Pancreas (tissue), 10 donors: ENCODE measurements at places on chromosomes 2 and 18. TPM values are rescaled to one million over a fixed set of nuclear protein-coding genes. Genes with fewer than 3 reads are reported as not detected.

Gene APCDD1
- total RNA-seq: 6.0 TPM

Gene UGT1A10
- total RNA-seq: not detected

GRCh38 chr18:79424008-79424565 is 28.4 kb downstream of the NFATC1 start:
- no peak for DNase-seq

Gene HOXD12
- not detected for total RNA-seq

- no peak for DNase-seq
Observed at GRCh38 chr2:120620025-120620793, 115.5 kb upstream of the GLI2 start.
